ENCODE measurements at places on chromosomes 6 and 20. TPM values are rescaled to one million over a fixed set of nuclear protein-coding genes. Genes with fewer than 3 reads are reported as not detected.

The PTCRA gene
- total RNA-seq = not detected

The RREB1 gene
- 14.8 TPM for total RNA-seq

The FOXS1 gene
- not detected for total RNA-seq

The C6orf163 gene
- 3.0 TPM for total RNA-seq

The UST gene
- total RNA-seq = 7.5 TPM

The MMUT gene
- total RNA-seq = 19.6 TPM

All from activated T-helper 17 cell treated with anti-CD3 and anti-CD28 coated beads, Interleukin-2, amount 50 U/mL, for 72 hours (primary cell).